ENCODE measurements at places on chromosomes 5 and 9.
A peak's percentile ranks its signal among the peaks of the same experiment; 100 is the strongest.

GRCh38 chr9:90032296-90033027, 427.6 kb downstream of the GADD45G start:
- no peak for DNase-seq

DNA sequence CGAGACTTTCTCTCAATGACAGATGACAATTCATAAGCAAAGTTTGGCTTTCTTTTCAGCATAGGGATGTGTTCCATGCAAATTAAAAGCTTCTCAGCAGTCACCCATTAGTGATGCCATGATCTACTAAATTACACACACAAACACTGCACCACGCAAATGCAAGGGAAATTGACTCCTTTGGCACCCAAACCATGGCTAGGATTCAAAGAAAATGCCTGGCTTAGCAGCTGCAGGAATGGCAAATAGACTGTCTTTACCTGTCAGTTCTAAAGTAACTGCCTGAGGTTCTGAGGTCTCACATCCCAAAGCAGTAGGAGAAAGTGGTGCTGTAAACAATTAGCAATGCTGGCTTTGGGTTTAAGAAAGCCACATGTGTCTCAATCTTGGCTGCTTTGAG, 108.6 kb upstream of the ATP10B start:
- no peak for DNase-seq

DNA sequence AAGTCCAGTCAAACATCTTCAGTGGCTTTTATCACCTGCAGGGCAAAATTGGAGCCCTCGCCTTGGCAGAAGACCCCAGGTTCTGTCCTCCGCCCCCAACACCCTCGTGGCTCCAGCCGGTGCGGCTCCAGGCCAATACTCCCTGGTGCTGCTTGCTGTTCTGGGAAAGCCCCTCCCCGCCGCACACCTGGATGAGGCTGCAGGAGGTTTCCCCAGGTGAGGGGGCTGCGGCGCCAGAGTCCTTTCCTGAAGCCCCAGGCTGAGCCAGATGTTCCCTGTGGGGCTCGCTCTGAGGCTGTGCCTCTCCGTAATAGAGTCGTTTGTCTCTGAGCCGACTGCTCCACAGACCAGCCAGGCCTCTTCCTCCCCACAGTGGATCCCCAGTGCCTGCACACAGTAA, 375.4 kb upstream of the IRX1 start:
- no peak for DNase-seq

DNA sequence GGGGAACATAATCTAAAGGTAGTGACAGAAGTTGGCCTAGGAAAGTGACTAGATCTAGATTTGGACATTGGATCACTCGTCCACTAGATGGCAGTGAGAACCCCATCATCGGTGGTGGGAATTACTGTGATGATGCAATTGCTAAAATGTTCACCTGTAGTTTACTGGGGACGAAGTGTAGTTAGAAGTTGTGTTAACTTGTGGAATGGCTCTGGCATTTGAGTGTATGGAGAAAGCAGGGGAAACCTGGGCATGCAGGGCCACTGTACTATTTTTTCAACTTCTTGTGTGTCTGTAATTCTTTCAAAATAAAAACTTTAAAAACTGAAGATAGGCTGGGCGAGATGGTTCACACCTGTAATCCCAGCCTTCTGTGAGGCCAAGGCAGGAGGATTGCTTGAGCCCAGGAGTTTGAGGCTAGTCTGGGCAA, 75.5 kb downstream of the PHAX start:
- peak; percentile 84 for DNase-seq

DNA sequence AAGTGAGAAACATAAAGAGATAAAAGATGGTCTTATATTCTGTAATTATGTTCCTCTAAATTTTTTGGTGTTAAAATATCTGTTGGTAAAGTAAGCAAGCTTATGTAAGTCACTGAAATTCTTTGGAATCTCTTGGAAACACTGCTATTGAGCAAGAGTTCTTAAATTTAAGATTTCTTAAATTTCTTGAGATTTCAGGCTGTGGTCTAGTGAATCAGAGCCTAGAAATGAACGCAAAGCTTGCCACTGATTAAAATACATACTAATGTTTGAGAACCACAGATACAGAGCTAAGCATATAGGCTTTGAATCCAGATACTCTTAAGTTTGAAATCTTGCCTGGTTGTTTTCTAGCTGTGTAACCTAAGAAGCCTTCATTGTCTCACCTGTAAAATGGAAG, 133.4 kb downstream of the TRPM3 start:
- no peak for DNase-seq

DNA sequence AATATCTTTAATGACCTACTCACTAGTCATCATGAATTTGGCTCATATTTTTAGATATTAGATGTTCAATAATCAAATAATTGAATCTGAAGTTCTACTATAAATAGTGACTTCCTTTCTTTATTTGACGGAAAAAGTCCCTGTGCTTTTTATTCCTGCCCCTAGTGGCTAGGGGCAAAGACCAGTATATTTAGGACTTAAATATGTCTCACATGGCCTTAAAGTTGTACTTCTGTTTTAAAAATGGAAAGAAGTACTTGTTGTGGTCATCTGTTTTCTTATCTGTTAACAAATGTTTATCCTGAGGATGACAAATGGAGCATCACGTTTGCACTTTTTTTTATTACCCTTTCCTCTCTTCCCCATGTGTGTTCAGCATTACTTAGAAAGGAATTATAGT, 89.2 kb upstream of the GRHPR start:
- DNase-seq = no peak

DNA sequence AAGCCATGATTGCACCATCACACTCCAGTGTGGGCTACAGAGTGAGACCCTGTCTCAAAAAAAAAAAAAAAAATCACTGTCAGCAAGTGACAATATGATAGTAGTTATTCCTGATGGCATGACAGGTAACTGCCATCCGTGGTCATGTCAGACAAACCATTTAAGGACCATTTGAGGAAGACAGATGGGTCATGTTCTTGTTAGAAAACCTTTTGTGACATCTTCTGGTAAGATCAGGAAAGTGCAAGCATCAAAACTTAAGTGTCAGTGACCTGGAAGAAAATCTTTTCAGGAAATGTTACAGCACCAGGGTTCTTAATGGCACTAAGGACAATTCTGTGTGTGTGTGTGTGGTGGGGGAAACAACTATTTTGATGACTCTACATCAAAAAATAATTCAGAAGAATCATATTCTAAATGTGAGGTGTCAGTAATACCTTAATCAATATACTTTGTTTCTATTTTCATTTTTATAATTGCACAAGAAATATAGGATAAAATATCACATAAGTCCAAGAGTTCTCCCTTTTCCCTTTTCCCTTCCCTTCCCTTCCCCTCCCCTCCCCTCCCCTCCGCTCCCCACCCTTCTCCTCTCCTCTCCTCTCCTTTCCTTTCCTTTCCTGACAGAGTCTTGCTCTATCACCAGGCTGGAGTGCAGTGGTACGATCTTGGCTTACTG, 17.8 kb downstream of the SLC38A9 start:
- no peak for DNase-seq

DNA sequence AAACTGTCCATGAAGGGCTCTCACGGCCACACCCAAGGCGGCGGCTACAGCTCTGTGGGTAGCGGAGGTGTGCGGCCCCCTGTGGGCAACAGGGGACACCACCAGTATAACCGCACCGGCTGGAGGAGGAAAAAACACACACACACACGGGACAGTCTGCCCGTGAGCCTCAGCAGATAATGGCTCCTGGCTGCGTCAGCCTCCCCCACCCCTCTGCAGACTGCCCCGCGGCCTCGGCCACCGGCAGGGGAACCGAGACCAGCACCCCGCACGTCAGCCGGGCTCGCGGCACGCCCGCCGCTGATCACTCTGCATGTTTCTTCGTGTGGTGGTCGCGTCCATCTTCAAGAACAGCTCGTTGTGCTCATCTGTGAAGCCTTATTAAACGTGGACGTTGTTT, 41.5 kb downstream of the TENT4A start:
- no peak for DNase-seq
